NCI-H526 (cell line): ENCODE measurements at places on chromosomes 16 and 17.
A peak's percentile ranks its signal among the peaks of the same experiment; 100 is the strongest.

GRCh38 chr16:31414706-31415105 lies 13.5 kb downstream of the COX6A2 start:
- no peak for DNase-seq

- DNase-seq = no peak
Measured at GRCh38 chr17:30267625-30268024, 24.1 kb downstream of the BLMH start.

- DNase-seq = no peak
Measured at GRCh38 chr17:35476283-35476820, 27.8 kb upstream of the SLFN13 start.

DNA sequence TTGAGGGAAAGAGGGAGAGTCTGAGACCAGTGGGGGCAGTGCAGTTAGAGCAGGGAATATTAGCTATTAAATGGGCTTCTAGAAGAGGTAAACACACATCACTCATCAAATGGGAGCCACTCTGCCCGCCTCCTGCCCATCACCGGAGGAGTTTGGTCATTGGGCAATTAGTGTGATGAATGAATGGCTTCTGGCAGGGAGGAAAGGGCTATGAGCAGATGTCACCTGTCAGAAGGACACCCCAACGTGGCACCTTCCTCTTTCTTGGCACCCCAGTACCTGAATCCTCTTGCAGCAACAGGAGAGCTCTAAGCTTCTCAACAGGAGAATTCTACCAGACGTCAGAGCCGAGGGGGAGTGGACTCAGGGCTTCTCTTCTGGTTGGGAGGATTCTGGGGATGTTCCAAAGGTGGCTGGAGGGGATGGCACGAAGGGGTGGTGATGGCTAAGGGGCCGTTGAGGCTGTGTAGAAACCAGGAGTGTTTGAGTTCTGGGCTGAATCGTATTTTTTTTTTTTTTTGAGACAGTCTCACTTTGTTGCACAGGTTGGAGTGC lies 11.0 kb downstream of the C1QTNF1 start:
- DNase-seq = no peak

- no peak for DNase-seq
Measured at GRCh38 chr16:2150418-2151187, 2.2 kb downstream of the RAB26 start.

GRCh38 chr16:52741351-52741750 lies 194.4 kb upstream of the TOX3 start:
- no peak for DNase-seq

- no peak for DNase-seq
Measured at GRCh38 chr16:46859719-46860152, 24.4 kb upstream of the GPT2 start.

GRCh38 chr16:7392206-7392605 lies 59.6 kb downstream of the RBFOX1 start:
- DNase-seq = no peak

- DNase-seq = no peak
Measured at GRCh38 chr16:83854420-83854819, 44.5 kb upstream of the MLYCD start.

GRCh38 chr16:46730801-46731690 lies 17.1 kb downstream of the MYLK3 start:
- no peak for DNase-seq

DNA sequence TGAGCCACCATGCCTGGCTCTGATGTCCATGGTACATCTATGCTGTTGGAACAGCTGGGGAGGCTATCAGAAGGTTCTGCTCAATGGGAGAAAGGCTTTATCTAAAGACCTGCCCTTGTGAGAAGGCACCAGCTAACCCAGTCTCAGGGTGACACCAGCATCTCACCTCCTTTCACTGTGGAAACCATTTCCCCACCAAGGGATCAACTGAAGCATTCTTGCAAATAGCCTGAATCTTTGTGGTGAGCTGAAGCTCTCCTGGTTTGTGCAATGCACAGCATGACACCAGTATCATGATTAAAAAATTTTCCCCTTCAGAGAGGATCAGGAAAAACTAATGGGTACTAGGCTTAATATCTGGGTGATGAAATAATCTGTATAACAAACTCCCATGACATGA lies 5.1 kb downstream of the CCL18 start:
- no peak for DNase-seq

DNA sequence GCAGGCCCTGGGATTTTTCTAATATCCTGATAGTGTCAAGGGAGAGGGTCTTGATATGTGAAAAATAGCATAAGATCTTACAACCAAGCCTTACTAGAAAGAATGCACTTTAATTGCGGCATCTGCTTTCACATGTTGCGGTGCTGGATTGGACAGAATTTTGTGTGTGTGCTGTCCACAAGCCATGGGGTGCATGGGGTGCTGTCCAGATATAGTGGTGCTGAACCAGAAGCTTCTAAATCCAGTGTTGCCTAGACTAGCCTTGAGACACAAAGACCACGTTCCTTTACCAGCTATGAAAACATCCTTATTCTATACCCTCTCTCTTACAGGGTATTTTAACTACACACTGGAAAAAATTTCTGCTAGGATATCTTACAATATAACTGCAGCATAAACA lies 244.0 kb downstream of the TMEM114 start:
- DNase-seq = no peak

DNA sequence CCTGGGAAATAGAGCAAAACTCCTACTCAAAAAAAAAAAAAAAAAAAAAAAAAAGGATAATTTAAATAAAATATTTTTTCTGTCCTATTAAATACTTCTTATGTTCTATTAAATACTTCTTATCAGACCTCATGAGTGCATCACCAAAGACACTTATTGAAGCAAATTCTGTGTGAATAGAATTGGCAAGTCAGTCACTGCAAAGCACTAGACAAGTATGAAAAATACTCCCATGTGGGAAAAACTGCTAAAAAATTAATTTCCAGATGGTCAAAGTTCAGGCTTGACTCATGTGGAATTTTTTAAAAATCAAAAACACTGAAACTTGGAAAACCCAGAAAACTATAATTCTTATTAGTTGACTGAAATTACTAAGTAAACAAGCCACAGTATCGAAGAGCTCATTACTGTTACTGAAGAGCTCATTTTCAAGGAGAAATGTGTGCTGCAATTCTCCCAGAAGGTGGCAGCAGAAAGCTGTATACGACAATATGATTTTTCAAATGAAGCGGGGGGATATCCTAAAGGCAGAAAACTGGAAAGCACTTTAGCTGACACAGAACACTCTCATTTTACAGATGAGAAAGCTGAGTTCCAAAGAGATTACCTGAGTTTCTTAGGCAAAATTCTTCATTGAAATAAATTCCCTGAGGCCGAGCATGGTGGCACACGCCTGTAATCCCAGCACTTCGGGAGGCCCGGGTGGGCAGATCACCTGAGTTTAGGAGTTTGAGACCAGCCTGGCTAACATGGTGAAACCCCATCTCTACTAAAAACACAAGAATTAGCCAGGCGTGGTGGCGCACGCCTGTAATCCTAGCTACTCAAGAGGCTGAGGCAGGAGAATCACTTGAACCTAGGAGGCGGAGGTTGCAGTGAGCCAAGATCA lies 15.9 kb upstream of the FBXO47 start:
- peak; percentile 86 for DNase-seq

GRCh38 chr16:1077877-1078578 lies 5.5 kb downstream of the SSTR5 start:
- DNase-seq = no peak

GRCh38 chr16:67781565-67781921 lies 24.8 kb downstream of the RANBP10 start:
- no peak for DNase-seq
